Skeletal muscle cell (primary cell): ENCODE measurements at places on chromosomes 6 and 20.

DNA sequence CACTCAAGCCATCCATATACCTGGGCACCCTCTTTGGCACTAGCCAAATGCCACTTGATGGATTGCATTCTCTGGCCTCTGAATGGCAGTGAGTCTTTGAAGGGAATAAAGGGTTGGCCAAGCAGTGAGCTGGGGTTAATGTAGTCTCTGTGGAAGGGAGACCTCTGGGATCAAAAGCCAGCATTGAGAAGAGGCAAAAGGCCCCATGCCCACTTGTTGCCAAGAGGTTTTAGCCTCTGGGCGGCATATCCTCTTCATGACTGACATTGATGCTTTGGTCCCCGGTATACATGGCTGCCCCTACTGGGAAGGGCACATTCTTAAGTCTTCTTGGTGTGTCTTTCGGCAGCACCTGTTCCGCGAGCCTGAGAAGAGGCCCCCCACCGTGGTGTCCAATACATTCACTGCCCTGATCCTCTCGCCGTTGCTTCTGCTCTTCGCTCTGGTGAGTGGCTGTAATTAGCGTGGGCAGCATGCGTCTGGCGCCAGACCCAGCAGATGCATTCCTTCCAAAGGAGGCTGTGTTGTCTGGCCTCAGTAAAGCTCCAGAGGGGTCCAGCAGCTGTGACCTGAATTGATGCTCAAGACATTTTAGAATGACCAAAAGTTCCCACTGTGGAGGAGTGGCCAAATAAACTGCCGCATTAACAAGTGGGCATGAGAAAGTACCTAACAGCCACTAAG lies 29.5 kb downstream of the GHRH start:
- peak; percentile 27 for DNase-seq

DNA sequence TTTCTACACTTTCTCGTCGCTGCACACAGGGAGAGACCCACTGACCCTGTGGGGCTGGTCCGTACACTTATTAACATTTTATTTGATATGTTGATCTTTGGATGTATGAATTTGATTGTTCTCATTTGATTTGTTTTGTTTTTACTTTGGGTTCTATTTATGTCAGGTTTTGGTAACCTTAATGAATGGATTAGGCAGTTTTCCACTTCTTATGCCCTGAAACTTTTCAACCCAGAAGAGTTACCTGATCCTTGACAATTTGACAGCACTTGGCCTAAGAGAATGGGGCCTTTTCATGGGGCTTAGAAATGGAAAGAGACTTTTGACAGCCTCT lies 23.6 kb downstream of the GPX6 start:
- no peak for DNase-seq

- no peak for DNase-seq
Observed at GRCh38 chr20:36644032-36644705, 1.8 kb downstream of the SLA2 start.

GRCh38 chr6:108321253-108321747 lies 26.4 kb downstream of the AFG1L start:
- no peak for DNase-seq

DNA sequence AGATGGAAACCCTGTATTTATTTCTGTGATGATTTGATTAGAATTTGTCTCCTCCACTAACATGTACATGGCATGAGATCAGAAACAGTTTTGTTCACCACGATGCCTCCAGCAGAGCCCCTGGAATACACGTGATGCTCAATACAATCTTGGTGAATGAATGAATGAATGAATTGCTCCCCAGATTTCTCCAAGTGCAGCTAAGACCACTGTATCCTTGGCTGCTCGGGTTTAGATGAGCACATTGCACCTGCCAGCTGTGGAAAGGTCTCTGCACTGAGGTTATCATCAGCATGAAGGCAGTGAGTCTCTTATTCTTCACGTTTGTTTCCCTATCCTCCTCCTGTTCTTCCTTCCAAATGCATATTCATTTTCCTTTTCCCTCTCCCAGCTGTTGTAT lies 17.9 kb downstream of the CASS4 start:
- DNase-seq = no peak

GRCh38 chr6:1068068-1068467 lies 243.8 kb upstream of the FOXQ1 start:
- no peak for DNase-seq

DNA sequence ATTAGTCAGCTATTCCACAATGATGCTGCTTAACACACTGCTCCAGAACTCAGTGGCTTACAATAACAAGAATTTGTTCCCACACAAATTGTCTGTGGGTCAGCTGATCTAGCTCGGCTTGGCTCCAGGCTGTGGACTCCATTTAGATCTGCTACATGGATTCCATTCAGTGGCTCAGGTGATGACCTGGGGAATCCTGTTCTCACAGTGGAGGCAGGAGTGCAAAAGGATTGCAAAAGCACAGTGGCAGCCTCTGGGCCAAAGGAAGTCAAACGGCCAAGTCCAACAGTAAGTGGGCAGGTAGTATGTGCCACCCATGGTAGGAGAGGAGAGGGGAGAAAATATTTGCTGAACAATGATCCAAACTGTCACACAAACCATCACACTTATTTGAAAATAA lies 15.8 kb upstream of the LRRN4 start:
- DNase-seq = no peak

GRCh38 chr20:2845607-2846006 lies 5.1 kb downstream of the VPS16 start:
- no peak for DNase-seq

GRCh38 chr20:23232679-23233308 lies 117.8 kb upstream of the NXT1 start:
- no peak for DNase-seq

DNA sequence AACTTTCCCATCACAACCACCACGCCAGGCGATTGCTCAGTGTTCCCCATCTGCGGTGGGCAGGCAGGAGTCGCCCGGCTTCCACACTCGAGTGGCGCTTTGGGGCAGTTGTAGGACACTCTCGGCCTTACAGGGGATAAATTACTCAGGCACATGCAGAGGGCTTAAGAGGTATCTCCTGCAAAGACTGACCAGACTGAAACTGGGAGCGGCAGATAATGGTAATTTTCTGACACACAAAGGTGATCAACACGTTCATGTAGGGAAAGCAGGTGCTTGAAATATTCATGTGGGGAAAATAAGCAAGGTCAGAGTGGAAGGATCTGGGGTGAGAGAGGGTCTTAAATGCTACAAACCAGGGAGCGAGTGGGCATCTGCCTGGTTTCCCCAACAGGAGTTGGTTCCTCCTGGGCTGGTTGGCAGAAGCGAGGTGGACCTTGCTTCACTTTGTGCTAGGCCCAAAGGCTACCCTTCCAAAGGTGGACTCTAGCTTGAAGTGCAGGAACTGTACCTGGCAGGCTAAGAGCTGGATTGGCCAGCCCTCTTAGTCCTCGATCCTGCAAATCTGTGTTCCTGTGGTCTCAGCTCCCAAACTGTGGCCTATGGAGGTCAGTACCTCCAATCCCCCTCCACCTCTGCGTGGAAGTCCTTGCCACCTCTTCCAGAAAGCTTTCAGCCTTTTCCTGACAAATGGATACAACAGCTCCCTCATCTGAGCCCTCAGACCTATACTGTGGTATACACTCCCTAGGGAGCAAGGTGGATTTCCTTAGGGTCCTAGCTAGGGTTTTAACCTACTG lies 16.7 kb downstream of the PLAGL2 start:
- DNase-seq = no peak

GRCh38 chr6:87473419-87473903 lies 687 bp downstream of the SLC35A1 start:
- DNase-seq = no peak

DNA sequence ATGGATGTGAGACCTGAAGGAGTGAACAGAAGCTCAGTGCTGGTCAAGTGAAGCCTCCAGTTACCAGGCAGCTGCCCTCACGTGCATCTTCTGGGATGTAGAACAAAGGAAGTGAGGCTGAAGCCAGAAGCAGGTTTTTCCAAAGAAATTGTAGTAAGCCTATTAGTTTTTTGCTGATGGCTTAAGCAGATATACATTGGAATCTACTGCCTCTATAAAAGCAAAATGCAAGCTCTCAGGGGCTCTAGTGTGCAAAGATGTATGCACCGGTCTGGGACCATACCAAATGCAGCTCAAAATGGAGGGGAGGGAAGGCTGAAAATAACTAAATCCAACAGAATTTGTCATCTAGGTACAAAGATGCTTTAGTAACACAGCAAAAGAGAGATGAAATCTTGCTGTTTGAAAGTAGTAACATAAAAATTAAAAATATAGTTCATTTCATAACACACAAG lies 77.0 kb downstream of the DTNBP1 start:
- DNase-seq = no peak

- DNase-seq = no peak
Observed at GRCh38 chr6:16964553-16965499, 137.0 kb upstream of the STMND1 start.
